ENCODE measurements at places on chromosomes 1 and 21. TPM values are rescaled to one million over a fixed set of nuclear protein-coding genes. Genes with fewer than 3 reads are reported as not detected.

CDA gene
- total RNA-seq: 6.5 TPM

AMPD1 gene
- not detected for total RNA-seq

IFNLR1 gene
- total RNA-seq: 9.6 TPM

PLEKHN1 gene
- total RNA-seq: 2.0 TPM

KIF26B gene
- 0.20 TPM for total RNA-seq

RFX5 gene
- total RNA-seq: 72.7 TPM

Data from H9 (cell line).